NCI-H187 treated with DMSO at 0.1 percent for 48 hours (cell line): ENCODE measurements at places on chromosomes 13 and 19.

GRCh38 chr13:21974741-21975140 lies 303.9 kb downstream of the FGF9 start:
- no peak for DNase-seq

DNA sequence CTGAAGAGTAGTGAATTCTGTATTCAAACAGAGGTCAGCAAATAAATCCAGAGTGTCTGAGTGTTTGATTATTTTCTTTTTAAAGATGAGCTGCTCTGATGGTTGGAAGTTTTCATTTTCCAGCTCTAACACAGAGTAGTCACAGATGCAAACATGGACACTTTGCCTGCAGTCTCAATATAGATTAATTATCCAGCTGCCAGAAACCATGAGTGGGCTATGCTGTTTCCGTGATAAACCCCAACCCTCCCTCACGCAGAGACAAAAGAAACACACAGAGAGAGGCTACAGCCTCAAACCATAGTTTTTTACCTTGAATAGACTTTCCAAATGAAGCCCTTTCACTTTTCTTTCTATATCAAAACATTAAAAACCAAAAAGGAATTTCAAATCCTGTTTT lies 884.7 kb downstream of the DIAPH3 start:
- no peak for DNase-seq

DNA sequence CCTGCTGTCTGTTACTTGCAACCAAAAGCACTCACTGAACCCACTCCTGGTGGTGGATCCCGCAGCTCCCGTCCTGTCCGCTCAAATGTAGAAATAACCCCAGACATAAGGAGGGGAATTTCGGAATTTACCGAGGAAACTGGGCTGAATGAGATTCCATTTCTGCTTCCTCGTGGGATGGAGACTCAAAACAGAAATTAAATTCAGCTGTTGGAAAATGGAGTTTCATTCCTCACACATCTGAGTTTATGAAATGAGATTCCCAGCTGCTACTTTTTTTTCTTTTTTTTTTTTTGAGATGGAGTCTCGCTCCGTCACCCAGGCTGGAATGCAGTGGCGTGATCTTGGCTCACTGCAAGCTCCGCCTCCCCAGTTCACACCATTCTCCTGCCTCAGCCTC lies 44.3 kb downstream of the COLGALT1 start:
- no peak for DNase-seq

DNA sequence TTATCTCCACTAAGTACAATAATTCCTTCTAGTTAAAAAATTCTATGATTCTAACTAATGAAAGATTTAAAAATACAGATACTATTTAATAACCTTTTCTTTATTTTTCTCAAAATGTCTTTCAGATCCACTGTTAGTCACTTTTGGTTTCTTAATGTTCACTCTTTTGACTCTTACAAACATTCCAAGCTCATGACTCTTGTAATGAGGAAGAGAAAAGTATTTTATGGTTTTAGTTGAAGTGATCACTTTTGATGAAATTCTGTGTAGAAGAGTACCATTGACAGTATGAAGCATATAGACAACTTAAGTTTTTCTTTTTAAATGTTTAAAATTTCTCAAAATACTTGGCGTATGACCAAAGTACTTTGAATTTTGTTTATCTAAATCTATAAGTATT lies 27.8 kb downstream of the COG3 start:
- DNase-seq: no peak

- DNase-seq: no peak
Measured at GRCh38 chr19:17335575-17335974, 920 bp upstream of the ANO8 start.

GRCh38 chr13:91805605-91806004 lies 407.2 kb downstream of the GPC5 start:
- DNase-seq: no peak

- DNase-seq: no peak
Measured at GRCh38 chr19:48815870-48816501, 5.2 kb upstream of the BCAT2 start.

DNA sequence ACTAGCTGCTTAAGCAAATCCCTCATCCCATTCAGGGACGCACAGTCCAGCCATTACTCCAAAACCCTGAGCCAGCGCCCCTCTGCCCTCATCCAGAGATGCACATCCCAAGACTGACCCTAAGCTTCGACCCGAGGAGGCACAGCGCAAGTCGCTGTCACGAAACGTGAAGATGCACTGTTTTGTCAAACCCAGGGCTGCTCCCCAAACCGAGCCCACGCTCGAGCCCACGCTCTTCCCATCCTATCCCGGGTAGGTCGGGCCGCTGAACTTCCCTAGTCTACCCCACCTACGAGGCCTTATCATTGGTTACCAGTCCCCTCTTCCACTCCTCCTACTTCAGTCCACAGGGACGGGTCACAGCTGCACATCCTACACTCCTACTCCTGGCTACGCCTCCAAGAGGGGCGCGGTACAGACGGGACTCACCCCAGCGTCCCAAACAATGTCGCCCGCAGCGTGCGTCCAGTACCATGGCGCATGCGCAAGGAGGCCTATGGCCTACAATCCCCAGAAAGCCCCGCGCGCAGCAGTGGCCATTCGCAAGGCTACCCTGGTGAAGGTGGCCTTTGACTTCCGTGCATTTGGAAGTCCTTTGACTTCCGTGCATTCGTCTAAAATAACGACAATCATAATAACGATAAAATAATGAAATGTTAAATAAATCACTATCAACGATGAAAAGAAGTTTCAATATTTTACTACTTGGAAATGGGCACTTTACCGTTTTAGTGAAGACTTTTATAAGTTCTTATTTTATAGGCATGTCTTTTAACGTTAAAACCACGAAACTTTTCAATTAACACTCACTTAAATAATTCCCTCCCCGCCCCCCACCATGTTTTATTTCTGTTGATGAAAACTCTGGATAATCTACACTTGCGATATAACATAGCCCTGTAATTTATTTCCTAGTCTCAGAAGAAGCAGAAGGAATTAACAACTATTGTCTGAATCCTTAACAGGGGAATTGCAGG lies at the start of gene ZNF285:
ZNF285 (minus strand) TSS at position 470 of the 977 bp plus-strand sequence. CDS start 4,395 bp downstream, outside the sequence.
- DNase-seq: no peak

- DNase-seq: no peak
Measured at GRCh38 chr13:95185851-95186250, 115.4 kb downstream of the ABCC4 start.

- no peak for DNase-seq
Measured at GRCh38 chr19:11125994-11126685, 29.4 kb downstream of the SPC24 start.

DNA sequence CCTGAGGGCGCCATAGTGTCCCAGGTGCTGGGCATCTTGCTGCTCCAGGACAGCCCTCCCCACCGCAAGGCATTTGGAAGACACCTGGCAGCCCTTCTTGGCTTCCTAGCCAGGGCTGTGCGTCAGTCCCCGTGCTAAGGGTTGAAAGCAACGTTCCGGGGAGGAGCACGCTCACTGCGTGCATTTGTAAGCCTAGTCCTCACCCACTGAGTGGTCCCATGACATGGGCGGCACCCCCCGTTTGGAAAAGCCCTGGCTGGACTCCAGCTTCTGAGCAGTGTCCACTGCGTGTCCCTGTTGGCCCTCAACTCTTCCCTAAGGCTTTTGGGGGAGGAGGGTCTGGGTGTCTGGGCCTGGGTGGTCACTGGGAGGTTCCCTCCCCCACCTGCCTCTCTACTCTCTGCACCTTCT lies 76.3 kb upstream of the GPR183 start:
- no peak for DNase-seq

DNA sequence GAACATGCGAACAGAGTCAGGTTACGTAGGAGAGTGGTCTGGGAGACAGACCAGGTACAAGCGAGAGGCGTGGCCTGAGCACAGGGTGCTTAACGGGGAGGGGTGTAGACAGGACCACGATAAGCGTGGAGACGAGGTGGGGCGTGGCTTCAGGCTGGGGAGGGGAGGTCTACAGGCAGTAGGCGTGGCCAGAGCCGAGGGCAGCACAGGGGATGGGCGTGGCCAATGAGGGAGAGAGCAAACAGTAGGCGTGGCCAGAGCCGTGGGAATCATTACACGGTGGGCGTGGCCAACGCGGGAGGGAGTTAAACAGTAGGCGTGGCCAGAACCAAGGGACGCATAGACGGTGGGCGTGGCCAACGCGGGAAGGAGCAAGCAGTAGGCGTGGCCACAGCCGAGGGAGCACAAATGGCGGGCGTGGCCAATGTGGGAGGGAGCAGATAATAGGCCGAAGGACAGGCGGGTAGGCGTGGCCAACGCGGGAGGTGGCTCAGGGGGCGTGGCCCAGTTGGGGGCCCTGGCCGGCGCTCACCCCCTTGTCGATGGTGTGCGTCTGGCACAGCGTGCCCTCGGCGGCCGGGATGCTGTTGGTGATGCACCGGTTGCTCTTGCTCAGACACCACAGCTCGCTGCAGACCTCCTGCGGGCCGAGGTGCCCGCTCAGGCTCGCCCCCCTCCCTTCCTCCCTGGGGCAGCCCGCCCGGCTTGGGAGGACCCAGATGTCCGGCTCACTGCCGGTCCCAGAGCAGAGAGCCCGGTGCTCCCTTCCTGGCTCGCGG lies 15.2 kb upstream of the MYO1F start:
- no peak for DNase-seq

DNA sequence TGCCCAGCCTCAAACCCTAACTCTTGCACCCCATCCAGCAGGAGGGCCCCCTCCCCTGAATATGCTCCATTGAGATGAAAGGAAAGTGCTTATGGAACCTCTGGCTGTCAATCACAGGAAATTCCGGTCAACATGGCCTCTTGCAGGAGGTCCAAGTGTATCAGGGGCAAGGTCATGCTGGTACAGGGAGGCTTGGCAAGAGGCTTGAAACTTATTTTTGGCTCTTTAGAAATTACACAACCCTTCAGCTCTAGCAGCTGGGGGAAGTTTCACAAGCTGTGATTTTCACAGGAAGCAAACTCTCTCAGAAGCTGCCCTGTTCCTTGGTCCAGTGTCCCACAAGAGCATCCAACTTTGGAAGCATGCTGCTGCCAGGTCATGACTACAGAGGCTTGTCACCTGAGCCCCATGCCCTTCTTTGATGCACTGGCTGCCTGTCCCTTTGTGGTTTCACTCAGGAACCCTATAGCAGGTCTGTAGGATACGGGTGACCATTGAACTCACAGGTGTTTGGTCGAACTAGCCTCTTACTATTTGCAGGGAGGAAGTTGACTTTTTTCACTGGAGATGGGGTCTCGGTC lies 8.4 kb downstream of the ASF1B start:
- DNase-seq: no peak

DNA sequence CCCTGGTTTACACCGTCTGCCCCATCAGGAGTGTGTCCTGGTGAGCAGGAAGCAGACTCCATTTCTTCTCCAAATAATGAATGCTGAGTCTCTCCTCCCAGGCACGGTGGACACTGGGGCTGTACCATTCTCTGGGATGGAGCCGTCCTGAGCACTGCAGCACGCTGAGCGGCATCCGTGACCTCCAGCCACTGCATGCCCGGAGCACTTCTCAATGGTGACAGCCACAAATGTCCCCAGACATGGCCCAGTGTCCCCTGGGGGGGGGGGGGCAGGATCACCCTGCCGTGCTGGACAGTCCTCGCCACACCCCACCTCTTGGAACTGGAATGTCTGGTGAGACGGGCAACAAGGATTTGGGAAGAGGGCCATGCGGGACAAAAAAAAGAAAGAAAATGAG lies 37.4 kb downstream of the GNG7 start:
- DNase-seq: no peak

DNA sequence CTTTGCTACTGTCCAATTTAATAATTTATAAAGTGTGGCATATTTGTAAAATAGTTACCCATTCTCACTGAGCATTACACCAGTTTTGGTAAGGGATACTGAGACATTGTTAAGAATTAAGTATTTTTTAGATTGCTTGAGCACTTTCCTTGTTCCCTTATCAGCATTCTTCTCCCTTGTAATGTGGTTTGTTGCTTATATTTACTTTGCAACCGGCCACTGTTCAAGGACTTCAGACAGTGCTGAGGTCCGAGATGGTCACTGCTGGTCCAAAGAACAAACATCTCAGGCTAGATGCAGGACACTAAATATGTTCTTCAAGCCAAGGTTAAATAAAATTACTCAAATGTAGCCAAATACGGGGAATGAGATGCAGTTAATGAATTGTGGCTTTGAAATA lies 161.4 kb downstream of the TM9SF2 start:
- DNase-seq: no peak

DNA sequence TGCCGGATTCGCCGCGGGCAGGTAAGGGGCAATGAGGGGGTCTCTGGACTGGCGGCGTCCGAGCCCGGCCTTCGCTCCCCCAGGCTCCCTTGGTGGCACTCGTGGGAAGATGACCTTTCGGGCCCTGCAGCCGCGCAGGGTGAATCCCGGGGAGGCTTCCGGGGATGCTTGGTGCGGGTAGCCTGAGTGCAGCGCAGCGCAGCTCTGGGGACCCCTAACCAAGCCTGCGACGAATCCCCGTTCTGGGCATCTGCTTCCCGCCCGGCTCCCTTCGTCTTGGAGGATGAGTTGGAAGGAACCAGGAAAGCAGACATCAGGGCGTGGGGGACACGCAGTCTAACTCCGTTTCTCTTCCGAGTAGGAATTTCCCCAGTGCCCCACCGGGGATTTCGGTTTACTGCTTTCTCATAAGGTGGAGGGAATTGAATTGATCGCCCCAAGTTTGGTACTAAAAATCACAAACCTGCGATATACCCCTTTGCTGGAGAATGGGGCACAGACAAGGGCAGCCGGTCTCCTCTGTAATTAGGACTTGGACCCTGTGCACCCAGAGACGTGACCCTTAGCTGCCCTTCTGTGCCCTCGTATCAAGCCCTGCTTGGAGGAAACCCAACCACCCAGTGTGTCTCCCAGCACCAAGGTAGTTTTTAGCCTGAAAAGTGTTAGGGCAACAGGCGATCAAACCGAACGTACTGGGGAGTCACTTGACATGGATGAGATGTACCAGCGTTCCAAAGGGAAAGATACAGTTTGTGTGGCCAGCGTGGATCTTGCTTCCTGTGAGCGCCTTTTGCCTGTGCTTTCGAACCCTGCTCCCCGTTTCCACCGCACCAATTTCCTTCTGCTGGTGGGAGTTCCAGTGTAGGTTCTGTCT lies 1.0 kb downstream of the GPC5 start:
- DNase-seq: no peak

DNA sequence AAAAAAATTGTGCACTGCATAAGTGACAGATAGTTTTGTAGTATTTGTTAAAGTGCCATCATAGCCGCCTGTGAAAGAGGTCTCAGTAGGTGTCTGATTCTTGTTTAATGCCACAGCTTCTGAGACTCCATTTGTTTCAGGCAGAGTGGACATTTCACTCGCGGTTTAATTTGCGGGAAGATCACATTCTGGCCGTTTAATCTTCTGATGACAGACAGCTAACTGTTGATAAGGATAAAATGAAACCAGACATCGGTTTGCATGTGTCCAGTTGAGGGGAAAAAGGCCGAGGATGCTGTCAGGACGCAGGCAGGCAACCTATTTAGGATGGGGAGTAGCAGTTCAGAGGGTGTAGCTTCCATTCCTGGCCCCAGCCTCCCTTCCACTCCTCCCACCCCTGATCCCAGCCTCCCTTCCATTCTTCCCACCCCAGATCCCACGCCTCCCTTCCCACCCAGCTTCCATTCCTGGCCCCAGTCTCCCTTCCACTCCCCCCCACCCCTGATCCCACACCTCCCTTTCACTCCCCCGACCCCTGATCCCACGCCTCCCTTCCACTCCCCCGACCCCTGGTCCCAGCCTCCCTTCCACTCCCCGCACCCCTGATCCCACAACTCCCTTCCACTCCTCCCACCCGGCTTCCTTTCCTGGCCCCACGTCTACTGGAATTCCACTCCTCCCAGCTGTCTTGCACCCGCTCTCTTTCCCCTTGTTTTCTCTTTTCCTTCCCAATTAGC lies 23.8 kb downstream of the ATP11A start:
- no peak for DNase-seq

- DNase-seq: no peak
Measured at GRCh38 chr19:52191951-52192350, 2.1 kb downstream of the PPP2R1A start.
